ENCODE measurements at places on chromosomes 2 and 18.

GRCh38 chr2:88090446-88091283 is 23.0 kb downstream of the SMYD1 start:
- no peak for DNase-seq

GRCh38 chr2:111100087-111100764 is 20.5 kb upstream of the BCL2L11 start:
- no peak for DNase-seq

DNA sequence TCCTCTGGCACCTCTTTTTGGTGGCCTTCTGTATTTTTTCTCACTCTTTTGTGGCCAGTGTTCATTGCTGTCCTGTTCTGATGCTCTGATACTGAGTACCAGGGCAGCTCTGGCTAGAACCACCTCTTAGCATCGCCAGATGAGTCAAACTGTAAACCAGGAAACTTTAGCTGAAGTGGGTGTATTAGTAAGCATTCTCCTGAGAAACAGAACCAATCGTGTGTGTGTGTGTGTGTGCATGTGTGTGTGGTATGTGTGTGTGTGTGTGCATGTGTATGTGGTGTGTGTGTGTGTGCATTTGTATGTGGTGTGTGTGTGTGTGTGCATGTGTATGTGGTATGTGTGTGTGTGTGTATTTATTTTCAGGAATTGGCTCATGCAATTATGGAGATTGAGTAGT is 166.3 kb upstream of the SKOR2 start:
- no peak for DNase-seq

DNA sequence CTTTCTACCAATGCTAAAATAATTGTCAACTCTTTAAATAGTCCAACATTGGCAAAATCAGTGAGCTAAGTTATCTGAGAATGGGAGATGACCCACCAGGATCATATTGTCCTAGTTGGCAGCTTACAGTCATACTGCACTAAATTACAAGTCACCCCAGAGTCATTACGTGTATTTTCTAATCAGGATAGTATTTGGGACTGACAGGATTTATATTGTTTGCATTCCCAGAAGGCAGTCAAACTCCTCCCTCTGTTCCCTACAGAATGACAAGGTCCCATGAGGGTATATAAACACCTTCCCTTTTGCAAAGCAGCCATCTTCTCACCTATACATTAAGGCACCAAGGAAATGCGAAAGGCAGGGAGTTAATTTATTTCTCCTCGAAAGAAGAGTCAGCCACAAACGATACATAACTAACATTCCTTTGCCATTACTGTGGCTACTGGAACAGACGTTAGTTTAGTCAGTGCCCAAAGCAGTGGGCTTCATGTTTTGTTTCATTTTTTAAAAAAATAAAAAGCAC is 125.3 kb downstream of the ANTXR1 start:
- DNase-seq, result no peak

GRCh38 chr2:223235986-223236385 is 184.0 kb downstream of the KCNE4 start:
- no peak for DNase-seq

GRCh38 chr2:197141702-197142473 is 168.7 kb downstream of the ANKRD44 start:
- DNase-seq, result no peak

Data from neural crest cell (in vitro differentiated cells).